ENCODE measurements at places on chromosomes 1 and 21. TPM values are rescaled to one million over a fixed set of nuclear protein-coding genes. Genes with fewer than 3 reads are reported as not detected.
A peak's percentile ranks its signal among the peaks of the same experiment; 100 is the strongest.

DNA sequence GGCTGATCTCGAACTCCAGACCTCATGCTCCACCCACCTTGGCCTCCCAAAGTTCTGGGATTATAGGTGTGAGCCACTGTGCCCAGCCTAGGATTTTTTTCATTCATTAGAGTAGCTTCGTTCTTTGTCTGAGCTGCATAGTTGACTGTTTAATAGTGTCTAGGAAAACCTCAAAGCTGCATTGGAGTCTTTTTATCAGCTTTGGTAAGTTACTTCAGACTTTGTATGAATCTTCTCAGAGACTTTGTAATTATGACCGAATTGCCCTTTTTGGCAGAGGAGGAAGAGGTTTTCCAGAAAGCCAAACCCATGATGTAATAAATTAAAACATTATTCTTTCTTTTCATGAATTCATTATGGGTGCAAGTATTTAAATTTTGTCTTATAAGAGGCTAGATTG, 5.1 kb downstream of the DNAJB4 start:
- H3K4me1 ChIP-seq: peaks cover 29% of the 10 kb centered on the region
- H3K4me3 ChIP-seq: peak overlapping the region; percentile 99
- no peaks in the 10 kb centered on the region for H3K27me3 ChIP-seq
- H3K27ac ChIP-seq: peak overlapping the region; percentile 70

DNA sequence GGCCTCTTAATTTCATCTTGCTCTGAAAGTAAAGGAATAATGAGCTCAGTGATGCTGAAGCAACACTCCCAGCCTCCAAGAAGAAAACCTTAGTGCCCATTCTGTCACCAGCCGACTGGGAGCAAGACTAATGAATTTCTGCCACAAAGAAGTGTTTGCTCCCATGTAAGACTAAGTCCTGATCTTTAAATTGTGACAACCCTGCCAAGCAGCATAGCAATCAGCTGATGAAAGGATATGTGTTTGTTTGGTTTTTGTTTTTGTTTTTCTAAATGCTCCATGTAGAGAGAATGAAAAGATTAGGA, 113.7 kb upstream of the PALMD start:
- H3K36me3 ChIP-seq: no peaks in the 10 kb centered on the region
- DNase-seq: no peak
- no peak overlapping the region for H3K4me3 ChIP-seq
- H3K4me1 ChIP-seq: peaks cover 18% of the 10 kb centered on the region
- H3K27me3 ChIP-seq: no peaks in the 10 kb centered on the region

- H3K4me3 ChIP-seq: no peak overlapping the region
- no peaks in the 10 kb centered on the region for H3K36me3 ChIP-seq
- H3K27ac ChIP-seq: no peak overlapping the region
- DNase-seq: no peak
Measured at GRCh38 chr1:98426092-98426491, 235.4 kb upstream of the SNX7 start.

S100A7 gene
- polyA plus RNA-seq: not detected

- no peak overlapping the region for H3K27ac ChIP-seq
- DNase-seq: no peak
- peaks cover 2% of the 10 kb centered on the region for H3K27me3 ChIP-seq
Measured at GRCh38 chr1:24348196-24348595, 29.0 kb downstream of the GRHL3 start.

DNA sequence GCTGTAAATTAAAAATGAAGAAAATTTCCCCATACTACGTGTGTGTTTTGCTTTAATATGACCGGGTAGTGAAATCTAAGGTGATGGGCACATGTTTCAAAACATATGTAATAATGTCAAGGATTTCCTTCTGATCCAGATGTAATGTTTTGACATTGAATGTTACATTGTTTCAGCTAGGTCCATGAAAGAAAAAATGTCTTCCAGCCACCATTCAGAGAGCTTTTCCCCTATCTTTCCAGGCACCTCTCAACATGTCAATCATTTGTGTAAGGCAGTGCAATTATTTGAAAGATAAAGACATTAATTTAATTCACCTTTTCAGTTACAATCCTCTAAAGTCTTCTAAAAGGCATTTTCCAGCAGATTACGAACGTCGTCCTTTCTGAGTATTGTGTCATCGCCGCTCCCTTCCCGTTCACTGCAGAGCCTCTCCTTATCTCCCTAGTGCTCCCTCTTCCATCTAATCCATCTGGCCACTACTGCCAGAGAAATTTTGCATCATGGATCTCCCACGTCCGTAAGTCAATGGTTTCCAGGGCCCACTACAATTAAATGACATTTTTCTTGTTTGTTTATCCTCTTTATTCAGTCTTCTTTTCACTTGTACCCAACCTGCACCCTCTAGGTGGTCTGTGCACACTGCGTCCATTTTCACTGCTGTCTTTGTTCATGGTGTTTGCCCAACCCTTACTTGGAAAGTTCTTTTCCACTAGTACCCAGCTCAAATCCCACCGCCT, 1.3 kb upstream of the VAMP3 start:
- H3K27ac ChIP-seq: no peak overlapping the region
- no peak for DNase-seq
- H3K4me3 ChIP-seq: no peak overlapping the region
- peaks cover 2% of the 10 kb centered on the region for H3K36me3 ChIP-seq
- H3K4me1 ChIP-seq: peaks cover 12% of the 10 kb centered on the region

BGLAP gene
- polyA plus RNA-seq: 1.2 TPM

DNA sequence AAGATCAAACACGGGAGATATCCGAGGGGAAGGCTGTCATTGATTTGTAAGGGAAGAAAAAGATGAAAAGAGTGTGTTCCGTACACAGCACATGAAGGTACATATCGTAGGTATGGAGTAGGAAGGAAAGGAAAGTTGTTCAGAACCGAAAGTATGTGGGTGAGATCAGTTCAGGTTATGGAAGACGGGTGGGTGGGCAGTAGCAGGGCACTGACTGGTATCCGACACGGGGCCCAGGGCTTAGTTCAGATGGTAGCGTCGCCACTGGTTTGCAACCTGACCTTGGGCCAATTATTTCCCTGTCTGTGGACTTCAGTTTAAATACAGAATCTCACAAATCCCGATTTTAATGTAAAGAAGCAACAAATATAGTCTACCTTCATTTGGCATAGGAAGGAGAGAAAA, 27.8 kb upstream of the A3GALT2 start:
- H3K4me1 ChIP-seq: peaks cover 45% of the 10 kb centered on the region
- DNase-seq: peak; percentile 44
- H3K36me3 ChIP-seq: no peaks in the 10 kb centered on the region
- H3K27ac ChIP-seq: peak overlapping the region; percentile 94
- H3K27me3 ChIP-seq: no peaks in the 10 kb centered on the region

PTPN7 gene
- polyA plus RNA-seq: 2.4 TPM

DNA sequence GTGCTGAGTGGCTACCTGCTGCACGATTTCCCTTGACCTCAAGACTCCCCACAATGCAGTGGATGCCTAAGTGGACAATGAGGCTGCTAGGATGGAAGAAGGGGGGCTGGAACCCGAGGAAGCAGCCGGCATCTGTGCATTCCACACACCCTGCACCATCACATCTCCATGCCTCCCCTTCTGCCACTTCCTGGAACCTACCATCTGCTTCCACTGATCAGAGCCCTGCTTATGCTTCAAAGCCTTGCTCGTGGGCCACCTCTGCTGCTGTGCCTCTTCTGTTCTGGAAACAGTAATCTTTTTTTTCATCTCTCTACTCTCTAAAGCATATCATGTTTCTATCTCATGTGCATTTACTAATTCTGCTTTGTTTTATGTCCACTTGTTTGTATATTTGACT, 66.2 kb upstream of the WDR26 start:
- no peaks in the 10 kb centered on the region for H3K36me3 ChIP-seq
- H3K4me3 ChIP-seq: no peak overlapping the region
- no peak overlapping the region for H3K27ac ChIP-seq
- H3K27me3 ChIP-seq: no peaks in the 10 kb centered on the region

DNA sequence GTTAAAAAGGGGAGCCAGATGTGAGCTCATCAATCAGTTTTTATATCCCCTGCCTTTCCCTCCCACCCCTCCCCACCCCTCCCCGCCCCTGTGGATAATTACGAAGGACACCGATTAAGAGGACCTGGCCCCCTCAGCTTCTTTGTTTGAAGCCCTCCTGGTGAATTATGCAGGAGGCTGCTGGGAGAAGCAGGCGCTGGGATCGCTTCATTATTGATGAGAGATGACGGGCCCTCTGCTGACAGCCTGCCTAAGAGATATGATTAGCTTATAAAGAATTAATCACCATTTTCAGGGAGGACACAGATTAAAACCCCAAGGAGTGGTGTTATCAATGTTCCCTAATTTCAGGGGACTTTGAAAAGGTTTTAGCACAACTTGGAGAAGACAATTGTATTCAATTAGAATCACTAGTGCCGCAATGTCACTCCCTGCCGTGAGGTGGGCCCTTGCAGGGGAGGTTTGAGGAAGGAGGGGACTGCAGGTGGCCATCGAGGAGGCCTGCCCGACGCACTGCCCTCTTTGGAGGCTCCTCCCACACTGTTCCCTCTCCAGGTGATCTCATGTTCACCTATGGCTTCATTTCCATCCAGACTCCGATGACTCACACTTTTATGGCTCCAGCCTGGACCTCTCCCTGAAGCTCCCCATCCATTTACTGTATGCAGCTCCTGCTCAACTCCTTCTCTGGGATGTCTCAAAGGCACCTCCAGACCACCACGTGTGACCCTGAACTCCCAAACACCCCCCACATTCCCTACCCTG, 67.0 kb upstream of the KLHDC7A start:
- no peak overlapping the region for H3K27ac ChIP-seq
- H3K27me3 ChIP-seq: no peaks in the 10 kb centered on the region
- no peak for DNase-seq

DNA sequence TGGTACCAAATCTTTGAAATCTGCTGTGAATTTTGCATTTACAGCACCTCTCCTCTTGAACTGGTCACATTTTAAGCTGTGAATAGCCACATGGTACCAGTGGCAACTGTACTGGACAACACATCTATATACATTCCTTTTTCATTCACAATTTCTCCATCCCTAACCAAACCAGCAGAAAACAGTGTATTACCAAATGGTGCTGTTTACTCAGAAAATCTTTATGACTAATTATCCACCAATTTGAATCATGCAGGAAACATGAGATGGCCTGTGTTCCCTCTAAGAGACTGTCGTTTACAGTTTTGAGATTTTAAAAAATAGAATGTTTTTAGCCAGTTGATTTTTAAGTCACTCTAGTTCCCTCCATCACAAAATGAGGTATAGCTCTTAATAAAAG, 17.6 kb upstream of the CCT8 start:
- DNase-seq: peak; percentile 63
- H3K27ac ChIP-seq: peak overlapping the region; percentile 65
- no peak overlapping the region for H3K4me3 ChIP-seq

AMIGO1 gene
- 0.67 TPM for polyA plus RNA-seq

AADACL4 gene
- not detected for polyA plus RNA-seq

Data from endothelial cell of umbilical vein (primary cell).